Stimulated activated CD4-positive, alpha-beta T cell treated with anti-CD3 and anti-CD28 coated beads, Interleukin-1b, Interleukin-23, amount 100 ng/mL, for 1 hour (primary cell): ENCODE measurements at places on chromosomes 4 and X.
A peak's percentile ranks its signal among the peaks of the same experiment; 100 is the strongest.

DNA sequence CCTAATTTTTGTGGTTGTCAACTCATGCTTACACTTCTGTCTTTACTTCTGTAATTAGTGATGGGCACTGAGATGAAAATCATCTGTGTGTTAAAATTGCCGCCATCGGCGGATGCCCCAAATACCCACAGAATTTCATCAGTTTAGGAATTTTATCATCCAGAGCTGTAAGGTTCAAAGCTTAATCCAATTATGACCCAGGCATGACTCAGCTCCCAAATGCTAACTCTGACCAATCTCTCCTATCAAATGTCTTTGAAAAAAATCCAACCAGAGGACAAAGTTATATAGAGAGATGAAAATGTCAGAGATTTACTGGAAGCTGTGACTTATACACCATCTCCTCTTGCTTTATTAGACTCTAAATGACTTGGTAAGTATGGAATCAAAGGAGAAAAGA, 1048.7 kb upstream of the PRKX start:
- DNase-seq, result no peak

GRCh38 chrX:42098900-42099299, 175.5 kb upstream of the CASK start:
- DNase-seq, result no peak

DNA sequence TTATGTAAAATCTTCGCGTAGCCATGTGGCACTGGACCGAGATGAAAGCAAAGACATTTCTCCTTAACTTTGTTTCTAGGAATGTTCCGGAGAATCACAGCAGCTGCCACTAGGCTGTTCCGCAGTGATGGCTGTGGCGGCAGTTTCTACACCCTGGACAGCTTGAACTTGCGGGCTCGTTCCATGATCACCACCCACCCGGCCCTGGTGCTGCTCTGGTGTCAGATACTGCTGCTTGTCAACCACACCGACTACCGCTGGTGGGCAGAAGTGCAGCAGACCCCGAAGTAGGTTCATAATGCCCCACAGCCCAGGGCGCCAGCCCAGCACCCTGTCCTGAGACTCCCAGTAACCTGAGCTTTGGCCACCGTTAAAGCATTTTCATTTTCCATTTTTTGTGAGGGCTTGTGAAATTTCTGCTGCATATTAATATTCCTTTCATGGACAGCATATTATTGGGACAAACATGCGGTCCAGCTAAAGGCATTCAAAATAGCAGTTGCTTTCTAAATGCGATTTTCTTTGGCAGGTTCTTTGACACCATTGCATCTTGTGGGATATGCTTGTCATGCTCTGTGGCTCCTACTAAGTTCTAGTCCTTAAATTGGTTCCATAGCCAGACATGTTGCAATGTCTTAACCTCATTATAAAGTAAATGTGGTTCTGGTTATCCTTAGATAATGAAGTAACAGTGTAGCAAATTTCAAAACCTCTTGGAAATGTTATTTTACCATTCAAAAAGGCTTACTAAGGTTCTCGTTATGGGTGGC, 49.1 kb upstream of the MSANTD1 start:
- no peak for DNase-seq

DNA sequence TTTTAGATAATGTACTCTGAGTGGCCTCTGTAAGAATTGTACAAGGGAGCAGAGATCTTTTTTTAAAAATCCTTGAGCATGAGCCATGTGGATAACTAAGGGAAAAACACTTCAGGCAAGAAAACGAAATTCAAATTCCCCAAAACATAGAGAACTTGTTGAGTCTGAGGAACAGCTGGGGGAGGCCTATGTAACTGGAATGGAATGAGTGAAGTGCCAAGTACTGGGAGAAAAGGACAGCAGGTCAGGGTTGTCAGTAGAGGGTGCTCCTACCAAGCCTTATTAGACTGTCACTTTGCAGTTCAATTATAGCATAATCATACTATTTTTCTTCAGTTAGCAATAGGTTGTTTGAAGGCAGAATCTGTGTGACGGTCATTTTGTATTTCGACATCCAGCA, 135.1 kb downstream of the ARHGAP6 start:
- no peak for DNase-seq

DNA sequence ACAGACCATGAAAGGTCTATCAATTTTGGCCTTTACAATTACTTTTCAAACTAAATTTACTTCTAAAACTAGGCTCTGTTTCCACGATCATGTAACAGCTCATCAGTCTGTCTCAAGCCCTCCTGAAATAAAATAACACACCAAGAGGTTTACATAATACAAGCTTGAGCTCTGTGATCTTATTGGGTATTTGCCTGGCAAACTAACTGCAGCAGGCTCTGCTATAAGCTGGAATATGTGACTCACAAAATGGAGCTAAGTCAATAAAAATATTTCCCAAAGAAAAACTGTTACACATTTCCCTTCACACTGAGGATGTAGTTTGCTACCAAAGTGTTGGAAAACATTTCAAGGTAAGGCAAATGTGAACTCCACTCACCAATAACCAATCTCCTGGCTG, 94.7 kb upstream of the GPM6B start:
- DNase-seq, result no peak

- DNase-seq, result no peak
These were observed 164.9 kb upstream of the KLF3 start for GRCh38 chr4:38499101-38499500.

DNA sequence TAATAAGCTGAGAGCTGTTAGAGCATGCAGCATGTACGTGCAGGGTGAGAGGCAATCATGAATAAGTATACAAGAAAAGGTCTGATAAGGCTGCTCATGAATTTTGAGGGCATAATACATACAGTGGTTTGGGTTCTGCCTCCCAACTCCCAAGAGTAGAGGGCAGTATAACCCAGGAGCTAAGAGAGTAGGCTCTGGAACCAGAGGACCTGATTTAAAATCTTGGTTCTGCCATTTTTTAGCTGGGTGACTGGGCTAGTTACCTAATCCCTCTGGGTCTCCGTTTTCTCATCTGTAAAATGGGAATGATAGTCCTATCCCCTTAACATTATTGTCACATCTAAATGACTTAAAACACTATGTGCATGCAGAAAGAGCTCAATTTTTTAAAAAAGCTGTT, 85.3 kb downstream of the LNX1 start:
- DNase-seq, result no peak

DNA sequence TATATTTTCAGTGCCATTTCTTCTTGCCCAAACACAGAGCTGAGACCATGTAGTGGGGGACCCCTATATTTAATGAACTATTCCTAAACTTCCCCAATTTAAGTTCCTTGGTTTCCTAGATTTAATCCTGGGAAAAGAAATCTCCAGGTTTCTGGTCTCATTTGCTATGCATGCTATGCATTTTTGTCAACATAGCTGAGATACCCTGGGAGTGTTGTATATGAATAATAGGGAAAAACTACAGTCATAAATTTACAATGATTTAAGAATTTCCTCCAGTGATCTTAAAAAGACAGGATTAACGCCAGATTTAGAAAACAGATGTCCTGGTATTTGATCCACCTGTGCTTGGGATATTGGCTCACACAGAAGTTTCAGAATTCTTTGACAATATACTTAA, 136.8 kb upstream of the RAPGEF2 start:
- no peak for DNase-seq

DNA sequence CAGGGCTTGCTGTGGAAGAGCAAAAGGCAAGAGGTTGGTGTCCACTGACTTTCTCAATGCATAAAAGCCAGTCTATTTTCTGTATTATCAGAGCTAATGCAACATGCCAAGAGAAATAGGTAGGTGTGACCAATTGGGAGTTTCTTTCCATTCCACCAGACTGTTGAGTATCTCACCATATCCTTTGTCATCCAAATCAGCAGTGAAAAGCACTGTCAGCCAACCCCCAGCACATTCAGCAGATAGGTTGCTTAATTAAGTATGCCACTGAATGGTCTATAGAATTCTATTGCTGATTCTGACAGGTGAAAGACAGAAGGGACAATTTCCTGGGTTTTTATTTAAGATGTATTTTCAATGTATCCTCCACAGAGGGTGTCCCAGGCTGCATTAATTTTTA, 139.8 kb downstream of the HS6ST2 start:
- no peak for DNase-seq

DNA sequence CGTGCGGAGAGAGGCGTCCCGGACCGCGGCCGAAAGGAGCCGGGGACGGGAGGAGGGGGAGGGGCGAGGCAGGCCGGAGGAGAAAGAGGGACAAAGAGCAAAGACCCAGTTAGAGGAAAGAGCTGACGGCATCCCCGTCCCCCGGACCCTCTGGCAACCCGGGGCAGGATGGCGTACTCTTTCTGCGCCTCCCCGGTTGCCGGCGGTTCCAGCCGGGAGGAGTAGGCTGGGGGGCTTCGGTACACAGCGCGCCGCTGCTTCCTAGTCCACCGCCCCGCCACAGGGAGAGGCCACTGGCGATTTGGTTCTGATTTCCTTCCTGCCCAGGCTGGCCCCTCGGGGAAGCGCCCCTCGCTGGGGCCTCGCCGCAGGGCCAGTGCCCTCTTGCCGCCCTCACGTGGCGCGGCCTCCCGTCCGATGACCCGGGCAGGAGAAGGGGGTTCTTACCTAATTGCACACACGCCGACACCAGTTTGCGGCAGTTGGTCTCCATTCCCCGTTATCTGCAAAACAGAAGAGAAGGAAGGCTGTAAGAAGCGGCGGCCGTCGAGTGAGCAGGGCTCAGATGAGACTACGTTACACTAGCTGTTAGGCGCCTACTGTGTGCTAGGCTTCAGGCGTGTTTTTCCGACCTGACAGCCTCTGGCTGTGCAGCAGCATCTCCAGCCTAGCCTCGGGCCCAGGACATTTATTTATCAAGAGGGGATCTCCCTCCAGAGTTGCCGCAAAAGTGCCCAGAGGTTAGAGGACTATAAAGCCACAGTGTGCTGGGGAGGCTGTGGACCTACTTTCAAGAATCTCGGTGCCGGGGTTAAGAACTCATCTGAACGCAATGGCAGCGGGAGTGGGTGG, 9.9 kb upstream of the PITX2 start:
- no peak for DNase-seq

DNA sequence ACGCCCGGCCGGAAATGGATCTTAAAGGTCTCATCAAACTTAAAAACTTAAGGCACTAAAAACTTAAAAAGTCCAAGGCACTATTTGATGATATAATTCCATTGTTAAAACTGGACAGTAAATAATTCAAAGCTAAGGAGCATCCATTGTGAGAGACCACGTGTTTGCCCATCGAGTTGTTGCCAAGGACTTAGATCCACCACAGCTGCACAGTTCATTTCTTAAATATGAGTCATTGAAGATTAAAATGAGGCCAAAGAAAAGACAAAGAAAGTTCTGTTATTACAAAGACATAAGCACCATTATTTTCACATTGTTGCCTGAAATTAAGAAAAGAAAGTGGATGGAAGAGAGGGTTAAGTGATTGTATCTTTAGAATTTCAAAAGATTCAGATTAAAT, 411.5 kb upstream of the FTHL17 start:
- no peak for DNase-seq

DNA sequence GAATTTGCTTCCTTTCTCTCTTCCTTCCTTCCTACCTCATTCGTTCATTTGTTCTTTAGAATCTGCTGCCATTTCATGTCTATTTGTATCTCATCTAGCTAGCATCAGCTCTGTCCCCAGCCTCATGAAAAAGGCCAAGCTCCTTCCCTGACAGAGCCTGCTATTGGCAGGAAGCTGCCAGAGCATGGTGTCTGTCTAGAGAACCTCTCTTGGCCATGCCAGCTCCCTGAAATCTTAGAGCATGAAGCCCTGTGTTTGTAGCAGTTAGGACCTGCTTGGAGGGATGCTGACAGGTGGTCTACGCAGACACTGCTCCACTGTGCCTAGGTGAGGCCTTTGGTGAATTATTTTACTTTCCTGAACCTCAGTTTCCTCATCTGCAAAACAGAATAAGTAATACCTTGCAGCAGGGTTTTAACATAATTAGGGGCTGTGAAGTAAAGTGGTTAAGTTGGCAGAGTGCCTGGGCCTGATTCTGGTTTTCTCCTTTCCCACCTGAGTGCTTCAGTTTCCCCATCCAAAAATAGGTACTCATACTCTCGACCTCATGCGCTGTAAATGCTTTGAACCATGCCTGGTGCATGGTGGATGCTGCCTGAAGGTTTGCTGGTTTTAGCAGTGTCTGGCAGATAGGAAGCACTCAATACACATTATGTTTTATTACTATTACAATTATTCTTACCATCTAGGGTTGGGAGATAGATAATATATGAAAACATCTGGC, 4.7 kb downstream of the PTTG2 start:
- DNase-seq, result no peak

- DNase-seq, result no peak
These were observed 53.3 kb downstream of the CAMK2D start for GRCh38 chr4:113708250-113708649.

GRCh38 chr4:71231129-71232055, 107.4 kb upstream of the SLC4A4 start:
- no peak for DNase-seq

DNA sequence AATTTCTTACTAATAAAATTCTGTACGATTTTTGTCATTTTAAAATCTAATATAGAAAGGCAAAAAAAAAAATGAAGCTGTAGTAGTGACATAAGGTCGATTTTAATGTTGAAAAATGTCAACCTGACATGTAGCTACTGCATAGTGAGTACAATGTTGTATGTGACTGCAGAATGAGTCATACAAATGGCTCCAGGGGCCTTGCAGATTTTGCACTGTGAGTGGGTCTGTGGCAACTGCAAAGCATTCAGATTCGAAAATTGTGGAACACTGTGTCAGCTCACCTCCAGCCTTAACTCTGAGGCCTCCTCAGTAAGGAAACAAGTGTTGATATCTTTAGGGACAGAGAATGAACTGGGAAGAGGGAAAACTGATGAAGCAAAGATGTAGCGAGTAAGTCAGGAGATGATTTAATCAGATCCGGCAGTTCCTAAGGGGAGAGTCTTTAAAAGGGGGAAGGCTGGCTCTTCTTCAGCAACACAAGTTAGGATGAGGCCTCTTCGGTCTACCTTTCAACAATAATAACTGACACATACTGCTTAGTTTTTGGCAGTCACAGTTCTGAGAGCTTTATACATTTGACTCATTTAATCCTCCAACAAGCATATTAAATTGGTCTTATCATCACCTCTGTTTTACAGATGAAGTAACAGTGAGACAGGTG, 24.9 kb downstream of the TKTL2 start:
- no peak for DNase-seq

DNA sequence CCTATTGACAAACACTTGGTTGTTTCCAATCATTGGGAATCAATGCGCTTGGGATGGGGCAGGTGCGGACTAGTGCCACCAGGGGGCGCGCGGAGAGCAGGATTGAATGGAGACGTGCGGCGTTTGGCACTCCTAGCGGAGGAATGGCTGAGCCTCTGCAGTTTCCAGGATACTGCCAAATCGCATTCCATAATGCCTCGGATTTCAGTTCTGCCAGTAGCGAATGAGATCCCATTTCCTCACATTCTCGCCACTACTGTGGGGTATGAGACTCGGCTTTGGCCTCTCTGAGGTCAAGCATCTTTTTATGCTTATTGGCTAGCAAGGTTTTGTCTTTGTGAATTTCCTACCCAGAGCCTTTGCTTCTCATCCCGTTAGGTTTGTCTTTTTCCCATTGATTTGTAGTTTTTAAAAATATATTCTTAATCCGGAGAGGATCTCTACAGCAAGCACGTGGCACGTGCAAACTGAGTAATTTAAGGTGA, 28.7 kb downstream of the CLDN34 start:
- DNase-seq, result peak; percentile 56

- DNase-seq, result no peak
These were observed 35.7 kb downstream of the AFAP1 start for GRCh38 chr4:7903791-7904516.

- DNase-seq, result no peak
These were observed 210.9 kb downstream of the SLIT2 start for GRCh38 chr4:20462426-20463175.

GRCh38 chr4:7187691-7188090, 4.6 kb upstream of the SORCS2 start:
- DNase-seq, result no peak
